ENCODE measurements at places on chromosomes 1 and 21. TPM values are rescaled to one million over a fixed set of nuclear protein-coding genes. Genes with fewer than 3 reads are reported as not detected.

Gene SLC30A10
- total RNA-seq = not detected

Gene CNIH4
- total RNA-seq = 40.2 TPM

Gene CD1E
- total RNA-seq = not detected

Gene MTHFR
- total RNA-seq = 30.4 TPM

Gene SCNM1
- 29.0 TPM for total RNA-seq

Gene GPATCH2
- total RNA-seq = 25.8 TPM

Gene NUCKS1
- 160 TPM for total RNA-seq

Gene NBPF9
- total RNA-seq = 19.7 TPM

Gene SPRR1B
- total RNA-seq = not detected

Gene GNG12
- total RNA-seq = 166 TPM

Gene SYT11
- total RNA-seq = 44.4 TPM
